ELR (cell line): ENCODE measurements at places on chromosomes 13 and 19.

- DNase-seq = peak; percentile 66
Measured at GRCh38 chr19:23787106-23787505, 28.4 kb upstream of the ZNF681 start.

DNA sequence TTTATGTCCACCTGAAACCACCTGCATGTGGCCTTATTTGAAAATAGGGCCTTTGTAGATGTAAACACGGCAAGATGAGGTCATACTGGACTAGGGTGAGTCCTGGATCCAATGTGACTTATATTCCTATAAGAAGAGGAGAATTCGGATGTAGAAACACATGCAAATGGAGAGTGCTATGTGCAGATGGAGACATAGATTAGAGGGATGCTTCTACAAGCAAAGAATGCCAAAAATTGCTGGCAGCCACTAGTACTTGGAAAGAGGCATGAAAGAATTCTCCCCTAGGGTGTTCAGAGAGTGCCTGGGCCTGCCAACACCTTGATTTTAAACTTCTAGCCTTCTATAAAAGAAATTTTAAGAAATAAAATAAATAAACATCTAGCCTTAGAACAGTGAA, 226.1 kb downstream of the RFC3 start:
- peak; percentile 53 for DNase-seq

- no peak for DNase-seq
Measured at GRCh38 chr19:7692417-7693088, 9.4 kb downstream of the FCER2 start.

DNA sequence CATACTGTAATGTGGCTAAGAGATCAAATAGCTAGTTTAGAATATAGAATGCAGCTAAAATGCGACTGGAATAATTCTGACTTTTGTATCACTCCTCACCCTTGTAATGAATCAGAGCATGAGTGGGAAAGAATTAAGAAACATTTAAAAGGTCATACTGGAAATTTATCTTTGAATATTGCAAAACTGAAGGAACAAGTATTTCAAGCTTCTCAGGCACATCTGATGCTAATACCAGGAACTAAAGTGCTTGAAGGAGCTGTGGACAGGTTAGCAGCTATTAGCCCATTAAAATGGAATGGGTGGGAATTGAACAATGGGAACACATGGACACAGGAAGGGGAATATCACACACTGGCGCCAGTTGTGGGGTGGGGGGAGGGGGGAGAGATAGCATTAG, 144.2 kb upstream of the ZNF91 start:
- no peak for DNase-seq

DNA sequence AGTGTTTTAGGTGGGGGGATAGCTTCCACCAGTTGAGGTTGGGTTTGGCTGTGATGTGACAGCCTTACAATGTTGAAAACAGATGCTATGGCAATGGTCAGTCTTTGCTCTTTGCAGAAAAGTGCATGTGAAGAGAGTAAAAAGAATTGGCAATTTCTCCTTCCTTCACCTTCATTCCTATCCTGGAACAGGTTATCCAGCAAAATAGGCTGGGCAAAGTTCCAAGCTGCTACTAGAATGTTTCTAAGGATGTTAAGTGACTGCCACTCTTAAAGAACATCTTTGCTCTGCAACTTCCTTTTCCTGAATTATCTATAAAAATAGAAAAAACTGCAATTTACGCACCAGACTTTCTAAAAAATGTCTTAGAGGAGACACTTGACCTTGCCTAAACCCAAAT, 50.1 kb upstream of the MYCBP2 start:
- DNase-seq = no peak
